Tibial nerve (tissue), 4 donors: ENCODE measurements at places on chromosomes 1 and 21. TPM values are rescaled to one million over a fixed set of nuclear protein-coding genes. Genes with fewer than 3 reads are reported as not detected.

Gene S100A11
- 267 TPM for total RNA-seq

DNA sequence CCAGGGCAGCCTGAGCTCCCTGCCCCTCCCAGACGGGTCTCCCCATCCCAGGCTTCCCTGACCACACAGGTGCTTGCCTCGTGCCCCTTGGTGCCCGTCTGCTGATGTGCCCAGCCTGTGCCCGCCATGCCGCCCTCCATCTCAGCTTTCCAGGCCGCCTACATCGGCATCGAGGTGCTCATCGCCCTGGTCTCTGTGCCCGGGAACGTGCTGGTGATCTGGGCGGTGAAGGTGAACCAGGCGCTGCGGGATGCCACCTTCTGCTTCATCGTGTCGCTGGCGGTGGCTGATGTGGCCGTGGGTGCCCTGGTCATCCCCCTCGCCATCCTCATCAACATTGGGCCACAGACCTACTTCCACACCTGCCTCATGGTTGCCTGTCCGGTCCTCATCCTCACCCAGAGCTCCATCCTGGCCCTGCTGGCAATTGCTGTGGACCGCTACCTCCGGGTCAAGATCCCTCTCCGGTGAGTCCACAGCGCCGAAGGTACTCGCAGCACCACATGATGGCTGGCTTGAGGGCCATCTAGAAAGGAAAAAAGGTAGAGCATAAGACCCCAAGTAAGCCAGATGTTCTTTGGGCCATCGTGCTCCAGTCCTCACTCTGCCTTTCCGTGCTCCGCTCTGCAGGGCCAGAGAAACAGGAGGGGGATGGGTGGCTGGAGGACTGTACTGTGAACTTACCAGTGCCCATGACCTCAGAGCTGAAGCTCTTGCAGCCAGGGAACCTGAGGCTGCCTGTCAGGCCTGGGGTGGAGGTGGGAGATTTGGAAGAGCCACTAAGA, 1.4 kb downstream of the ADORA1 start:
- DNase-seq, result no peak

- no peak for DNase-seq
These were observed 100.1 kb upstream of the SLC2A1 start for GRCh38 chr1:43058545-43059360.

DNA sequence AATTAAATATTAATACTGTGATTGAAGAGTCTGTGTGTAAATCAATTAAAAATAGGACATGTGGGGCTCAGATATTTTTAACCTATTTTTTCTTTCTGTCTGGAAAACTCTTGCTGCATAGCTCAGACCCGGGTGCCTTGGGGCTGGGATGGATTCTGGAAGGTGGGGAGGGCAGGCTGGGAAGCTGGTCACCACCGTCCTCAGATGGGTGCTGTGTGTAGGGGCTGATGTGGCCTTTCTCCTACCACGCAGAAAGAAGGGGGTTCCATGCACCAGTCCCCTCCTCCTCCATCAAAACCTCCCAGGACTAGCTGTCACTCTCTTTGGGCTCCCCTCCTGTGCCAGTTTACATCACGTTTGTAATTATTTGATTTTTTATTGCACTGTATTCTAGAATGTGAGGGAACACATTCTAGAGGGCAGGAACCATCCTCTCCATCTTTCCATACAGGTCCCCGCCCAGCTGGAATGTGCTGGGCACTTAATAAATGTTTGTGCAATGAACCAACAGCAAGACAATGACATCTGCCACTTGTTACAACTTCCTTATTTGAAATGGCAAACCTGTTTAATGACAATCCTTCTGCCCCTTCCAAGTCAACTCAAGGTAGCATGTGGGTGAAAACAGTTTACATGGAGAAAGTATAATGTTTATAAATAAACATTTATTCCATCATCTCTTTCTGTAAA, 104.3 kb downstream of the EDEM3 start:
- no peak for DNase-seq

DNA sequence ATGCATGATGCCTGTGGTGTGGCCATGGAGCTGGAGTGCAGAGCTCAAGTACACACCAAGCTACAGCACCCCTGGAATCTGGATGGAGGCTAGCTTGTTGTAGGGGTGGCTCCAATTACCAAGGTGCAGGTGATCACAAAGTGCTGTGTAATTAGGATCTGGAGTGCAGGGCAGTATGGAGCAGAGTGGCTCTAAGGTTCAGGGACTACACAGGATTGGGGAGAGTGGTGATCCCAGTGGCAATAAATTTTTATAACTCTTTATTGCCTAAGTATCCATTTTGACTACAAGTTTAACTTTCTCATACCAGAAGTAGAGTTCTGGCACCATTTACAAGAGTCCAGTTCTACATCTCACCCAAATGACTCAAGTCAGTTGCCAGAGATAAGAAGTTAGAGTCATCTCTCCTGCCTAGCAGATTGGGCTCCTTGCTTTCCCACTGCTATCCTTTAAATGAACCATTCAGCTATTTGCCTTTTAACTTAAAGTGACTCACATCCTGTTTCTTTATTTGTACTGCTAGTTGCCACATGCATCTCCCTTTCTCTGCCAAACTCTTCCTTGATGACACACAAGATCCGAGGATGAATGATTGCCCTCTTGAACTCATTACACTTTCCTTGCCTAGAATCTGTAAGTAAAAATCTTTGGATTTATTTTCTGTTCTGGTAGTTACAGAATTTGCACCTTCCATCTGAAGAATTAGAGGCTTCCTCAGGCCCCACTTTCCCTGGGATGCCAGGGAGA, 427.2 kb downstream of the KCNT2 start:
- no peak for DNase-seq

DNA sequence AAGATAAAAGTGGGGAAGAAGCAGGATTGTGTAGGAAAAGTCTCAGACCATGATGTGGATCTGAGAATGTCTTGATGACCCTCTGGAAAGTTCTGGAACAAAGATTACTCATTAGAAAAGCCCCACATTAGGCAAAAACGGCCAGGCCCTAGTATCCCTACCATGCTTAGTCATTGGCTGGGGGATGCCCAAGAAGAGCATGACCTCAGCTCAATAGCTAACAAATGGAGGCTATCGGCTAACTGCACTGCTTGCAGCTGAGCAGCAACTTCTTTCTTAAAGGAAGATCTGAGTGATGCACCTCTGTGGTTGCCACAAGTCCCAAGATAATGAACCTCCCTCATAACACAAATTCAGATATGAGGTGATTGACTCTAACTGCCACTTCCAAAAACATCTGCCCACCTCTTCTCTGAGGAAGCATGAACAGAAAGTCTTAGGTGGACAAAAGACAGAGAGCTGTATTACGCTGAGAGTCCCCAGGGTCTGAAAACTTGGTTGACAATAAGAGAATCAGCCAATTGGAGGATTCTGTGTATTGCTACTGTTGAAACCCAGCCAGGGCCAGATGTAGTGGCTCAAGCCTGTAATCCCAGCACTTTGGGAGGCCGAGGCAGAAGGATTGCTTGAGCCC, 64.6 kb upstream of the AK4 start:
- no peak for DNase-seq

DNA sequence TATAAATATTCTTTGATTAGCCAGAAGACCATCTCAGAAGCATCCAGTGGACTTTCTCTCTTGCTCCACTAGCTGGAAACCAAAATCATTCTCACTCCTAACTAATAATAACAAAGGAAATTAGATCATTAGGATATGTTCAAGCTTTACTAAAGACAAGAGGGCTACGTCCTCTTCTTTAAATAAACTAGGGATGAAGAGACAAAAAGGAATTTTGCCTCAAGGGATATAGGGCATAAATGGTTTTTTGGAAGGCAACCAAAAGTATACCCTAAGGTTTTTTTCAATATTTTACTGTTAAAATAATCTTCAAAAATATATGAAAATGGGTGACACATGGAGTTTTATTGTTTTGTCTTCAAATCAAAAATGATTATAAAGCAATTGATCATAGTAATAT, 745.8 kb downstream of the MRPL39 start:
- no peak for DNase-seq

DNA sequence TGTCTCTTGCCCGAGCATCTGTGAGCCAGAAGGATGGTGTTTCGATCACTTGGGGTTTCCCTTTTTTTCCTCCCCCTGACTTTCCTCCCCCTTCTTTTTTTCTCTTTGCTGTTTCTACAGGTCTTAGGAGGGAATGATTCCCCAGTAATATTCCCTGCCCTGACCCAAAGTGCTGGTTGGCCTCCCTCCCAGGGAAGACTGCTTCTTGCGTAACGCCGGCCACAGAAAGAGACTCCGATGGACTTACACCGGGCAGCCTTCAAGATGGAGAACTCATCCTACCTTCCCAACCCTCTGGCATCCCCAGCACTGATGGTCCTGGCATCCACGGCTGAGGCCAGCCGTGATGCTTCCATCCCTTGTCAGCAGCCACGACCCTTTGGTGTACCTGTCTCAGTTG, 6.8 kb downstream of the RNF220 start:
- no peak for DNase-seq
